ENCODE measurements at places on chromosomes 2 and 18.

GRCh38 chr18:12307701-12308385 is at the start of gene TUBB6:
TUBB6 (plus strand) TSS chr18:12308241; CDS start chr18:12308293, 52 bp downstream.
- no peak for DNase-seq

DNA sequence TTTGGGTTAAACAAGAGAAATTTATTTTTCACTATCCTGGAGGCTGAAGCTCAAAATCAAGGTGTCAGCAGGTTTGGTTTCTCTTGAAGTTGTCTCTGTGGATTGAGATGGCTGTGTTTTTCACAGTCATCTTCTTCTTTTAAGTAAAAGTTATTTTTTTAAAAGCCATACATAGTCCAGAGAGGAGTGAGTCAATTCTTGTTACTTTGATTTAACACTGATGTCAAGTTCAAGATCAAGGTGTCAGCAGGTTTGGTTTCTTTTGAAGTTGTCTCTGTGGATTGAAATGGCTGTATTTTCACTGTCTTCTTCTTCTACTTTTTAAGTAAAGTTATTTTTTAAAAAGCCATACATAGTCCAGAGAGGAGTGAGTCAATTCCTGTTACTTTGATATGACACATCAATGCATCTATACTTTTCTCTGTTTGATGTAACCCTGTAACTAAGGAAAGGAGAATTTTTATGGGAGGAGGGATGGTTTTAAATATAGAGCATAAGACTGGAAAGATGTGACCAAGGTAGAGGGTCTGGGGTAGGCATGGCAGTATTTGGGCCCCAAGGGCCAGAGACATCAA is 22.5 kb upstream of the RASGRP3 start:
- DNase-seq, result no peak

GRCh38 chr18:77181950-77182707 is 49.5 kb upstream of the MBP start:
- no peak for DNase-seq

- no peak for DNase-seq
Observed at GRCh38 chr18:36736094-36736493, 92.7 kb downstream of the TPGS2 start.

DNA sequence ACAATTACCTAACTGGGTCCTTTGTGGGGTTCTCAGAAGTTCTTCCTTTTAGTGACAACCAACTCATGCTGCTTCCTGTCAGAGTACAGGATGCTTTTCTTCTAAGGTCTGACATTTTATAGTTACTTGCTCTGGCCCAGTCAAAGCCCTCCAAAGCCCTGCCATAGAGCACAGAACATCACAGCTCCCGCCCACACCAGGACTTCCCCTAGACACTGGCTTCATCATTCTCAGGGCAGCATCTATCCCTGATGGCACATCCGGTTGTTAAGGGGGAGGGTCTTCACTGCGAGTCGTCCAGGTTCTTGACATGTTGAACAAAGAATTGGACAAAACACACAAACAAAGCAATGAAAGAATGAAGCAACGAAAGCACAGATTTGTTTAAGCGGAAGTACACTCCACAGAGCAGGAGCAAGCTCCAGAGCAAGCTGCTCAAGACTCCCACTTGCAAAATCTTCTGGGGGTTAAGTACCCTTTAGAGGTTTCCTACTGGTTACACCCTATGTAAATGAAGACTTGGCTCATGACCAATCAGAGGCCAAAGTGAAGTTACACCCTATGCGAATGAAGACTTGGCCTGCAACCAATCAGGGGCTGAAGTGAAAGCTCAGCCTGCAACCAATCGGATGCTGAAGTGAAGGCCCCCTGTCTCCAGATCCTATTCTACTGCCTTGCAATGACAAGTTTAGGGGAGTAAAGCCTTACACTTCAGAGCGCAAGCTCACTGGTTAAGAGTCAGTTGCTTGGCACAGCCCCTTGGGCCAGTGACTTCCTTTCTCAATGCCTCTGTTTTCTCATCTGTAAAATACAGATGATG is 79.0 kb downstream of the HDAC4 start:
- no peak for DNase-seq

- no peak for DNase-seq
Observed at GRCh38 chr2:96113367-96113677, 3.0 kb downstream of the ADRA2B start.

DNA sequence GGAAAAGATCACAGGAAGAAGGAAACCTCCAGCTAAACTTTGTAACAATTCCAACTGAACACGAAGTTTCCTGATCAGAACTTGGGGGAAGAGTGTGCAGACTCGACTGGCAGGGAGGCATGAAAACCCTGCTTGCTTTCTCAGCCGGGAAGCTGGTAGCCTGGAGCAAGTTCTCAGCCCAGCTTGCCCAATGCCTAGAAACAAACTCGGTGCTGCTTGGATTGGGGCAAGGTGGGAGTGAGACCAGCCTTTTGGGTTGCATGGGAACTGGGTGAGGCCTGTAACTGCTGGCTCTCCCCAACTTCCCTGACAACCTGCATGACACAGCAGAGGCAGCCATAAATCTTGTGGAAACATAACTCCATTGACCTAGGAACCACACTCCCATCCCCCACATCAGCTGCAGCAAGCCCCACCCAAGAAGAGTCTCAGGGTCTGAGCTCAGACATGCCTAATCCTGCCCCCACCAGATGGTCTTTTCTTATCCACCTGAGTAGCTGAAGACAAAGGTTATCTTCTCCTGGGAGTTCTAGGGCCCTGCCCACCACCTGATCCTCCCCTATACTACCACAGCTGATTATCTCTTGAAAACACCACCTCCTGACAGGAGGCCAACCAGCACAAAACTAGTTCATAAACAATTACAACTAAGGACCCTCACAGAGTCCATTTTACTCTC is 1859.7 kb upstream of the CELF4 start:
- DNase-seq, result no peak

GRCh38 chr2:35891528-35891927 is 464.1 kb upstream of the CRIM1 start:
- DNase-seq, result no peak

- no peak for DNase-seq
Observed at GRCh38 chr2:96945014-96945413, 41.4 kb downstream of the FAM178B start.

GRCh38 chr2:132789066-132789465 is 119.1 kb upstream of the LYPD1 start:
- DNase-seq, result no peak

- DNase-seq, result no peak
Observed at GRCh38 chr2:211617803-211618202, 920.8 kb downstream of the ERBB4 start.

- no peak for DNase-seq
Observed at GRCh38 chr18:36217348-36217747, 30.1 kb downstream of the MOCOS start.
